ENCODE measurements at places on chromosomes 2 and 18.

DNA sequence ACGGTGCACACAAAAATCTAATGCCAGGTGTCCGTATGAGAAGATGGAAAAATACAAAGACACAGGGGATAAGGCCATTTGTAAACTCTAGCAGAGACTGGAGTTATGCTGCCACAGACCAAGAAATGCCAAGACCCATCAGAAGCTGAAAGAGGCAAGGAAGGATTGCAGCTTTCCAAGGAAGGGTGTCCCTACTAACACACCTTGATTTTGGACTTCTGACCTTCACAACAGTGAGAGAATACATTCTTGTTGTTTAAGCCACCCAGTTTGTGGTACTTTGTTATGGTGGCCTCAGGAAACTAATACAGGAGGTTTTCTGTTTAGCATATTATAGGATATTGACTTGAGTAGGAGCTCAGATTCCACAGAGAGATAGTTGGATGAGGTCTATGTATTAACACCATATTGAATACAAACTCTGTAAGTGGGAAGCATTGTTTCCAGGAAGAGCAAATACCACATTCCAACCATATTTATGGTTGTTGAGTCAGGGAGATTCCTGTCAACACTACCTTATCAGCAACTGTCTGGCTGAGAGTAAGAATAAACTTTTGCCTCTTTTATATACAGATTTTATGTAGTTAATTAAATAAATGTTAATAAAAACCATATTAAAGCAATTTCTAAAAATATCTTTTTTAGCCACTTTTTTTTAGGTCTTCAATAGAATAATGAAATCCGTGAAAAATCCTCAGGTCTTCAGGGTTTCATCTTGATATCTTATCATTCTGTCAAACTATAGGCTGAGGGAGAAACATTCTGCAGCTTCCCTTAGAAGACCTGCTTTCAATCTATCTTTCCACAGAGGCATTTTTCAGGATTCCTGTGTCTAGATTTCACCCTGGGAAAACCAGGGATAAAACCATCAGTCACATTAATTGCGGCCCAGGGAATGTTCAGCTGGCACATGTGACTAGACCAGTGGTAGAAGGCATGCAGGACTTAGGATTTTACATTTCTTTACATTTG is 35.4 kb upstream of the HNMT start:
- no peak for DNase-seq

- DNase-seq, result no peak
These were observed 131.6 kb upstream of the MSH6 start for GRCh38 chr2:47651296-47651695.

GRCh38 chr2:17933256-17933655 is 54.8 kb downstream of the KCNS3 start:
- DNase-seq, result no peak

- no peak for DNase-seq
These were observed 320.1 kb downstream of the GBX2 start for GRCh38 chr2:235848055-235848454.

DNA sequence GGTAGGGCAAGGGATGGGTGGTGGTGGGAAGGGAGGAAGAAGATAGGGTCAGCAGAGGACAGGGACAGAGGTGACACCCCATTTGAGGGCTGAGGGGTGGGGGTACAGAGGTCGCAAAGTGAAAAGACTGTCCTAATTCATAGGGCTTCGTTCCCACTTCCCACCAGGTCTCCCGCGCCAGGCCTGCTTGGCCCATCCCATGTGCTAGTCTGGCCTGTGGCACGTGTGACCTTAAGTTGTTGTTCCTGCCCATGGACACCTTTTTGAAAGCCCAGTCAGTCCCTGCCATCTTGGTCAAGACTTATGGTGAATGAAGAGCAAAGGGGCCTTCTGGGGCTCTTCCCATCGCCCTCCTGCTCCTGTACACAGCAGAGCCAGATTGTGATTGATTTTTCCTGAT is 46.2 kb downstream of the TGOLN2 start:
- DNase-seq, result no peak

- no peak for DNase-seq
These were observed 44.8 kb downstream of the RMP24 start for GRCh38 chr18:36017232-36017631.

DNA sequence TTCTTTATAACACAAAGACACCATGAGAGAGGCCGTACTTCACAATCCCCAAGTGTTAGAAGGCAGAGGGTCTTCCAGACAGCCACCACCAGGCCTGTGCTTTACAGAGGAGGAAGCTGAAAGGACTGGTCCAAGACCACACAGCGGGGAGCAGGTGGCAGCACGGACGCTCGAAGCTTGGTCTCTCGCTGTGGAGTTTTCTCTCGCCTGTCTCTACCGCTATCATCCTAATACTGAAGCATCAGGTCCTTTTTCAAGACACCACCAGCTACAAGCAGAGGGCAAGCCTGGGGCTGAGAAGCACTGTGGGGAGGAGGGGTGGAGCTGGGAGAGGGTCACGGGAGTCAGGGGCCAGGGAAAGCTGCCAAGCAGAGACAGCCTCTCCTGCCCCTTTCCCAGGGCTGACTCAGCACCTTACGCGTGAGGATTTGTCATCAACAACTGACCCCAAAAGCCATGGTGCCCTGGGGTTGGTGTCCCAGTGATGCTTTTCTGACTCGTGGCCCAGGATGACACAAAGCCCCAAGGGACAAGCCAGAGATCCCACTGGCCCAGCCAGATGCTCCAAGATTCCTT is 31.9 kb upstream of the FOSL2 start:
- no peak for DNase-seq

DNA sequence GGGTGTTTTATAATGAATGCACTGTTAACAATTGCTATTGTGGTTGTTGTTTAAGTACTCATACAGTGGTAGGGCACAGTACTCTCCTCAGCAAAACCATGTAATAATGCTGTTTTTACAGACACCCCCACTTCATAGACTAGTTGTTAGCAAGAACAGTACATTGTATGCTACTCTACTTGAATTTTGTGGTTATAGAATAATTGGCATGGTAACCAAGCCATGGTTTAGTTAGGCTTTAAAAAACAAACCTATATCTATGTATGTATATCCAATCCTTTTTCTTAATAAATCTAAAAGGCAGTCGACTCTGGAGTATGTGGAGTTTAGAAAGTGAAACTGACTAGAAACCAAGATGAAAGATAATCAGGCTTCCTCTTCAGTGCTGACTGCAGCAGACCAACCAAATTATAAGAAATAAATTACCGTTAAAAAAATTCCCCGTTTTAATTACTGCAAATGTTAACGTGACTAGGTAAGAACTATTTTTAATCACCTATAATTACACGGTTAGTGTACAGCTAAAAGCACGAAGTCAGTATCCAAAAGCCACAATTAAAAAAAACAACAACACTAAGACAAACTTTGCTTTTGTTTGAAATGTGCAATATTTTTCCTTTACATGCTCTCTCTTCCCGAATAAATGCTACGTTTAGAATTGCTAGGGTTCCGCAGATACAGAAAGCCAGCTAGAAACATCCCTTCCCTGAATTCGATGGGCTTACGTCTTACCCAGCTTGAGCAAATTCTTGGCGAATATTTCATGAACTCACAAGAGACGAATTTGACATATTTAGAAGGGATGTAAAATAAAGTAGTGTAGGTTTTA is 113.3 kb upstream of the SERTAD2 start:
- DNase-seq, result no peak

DNA sequence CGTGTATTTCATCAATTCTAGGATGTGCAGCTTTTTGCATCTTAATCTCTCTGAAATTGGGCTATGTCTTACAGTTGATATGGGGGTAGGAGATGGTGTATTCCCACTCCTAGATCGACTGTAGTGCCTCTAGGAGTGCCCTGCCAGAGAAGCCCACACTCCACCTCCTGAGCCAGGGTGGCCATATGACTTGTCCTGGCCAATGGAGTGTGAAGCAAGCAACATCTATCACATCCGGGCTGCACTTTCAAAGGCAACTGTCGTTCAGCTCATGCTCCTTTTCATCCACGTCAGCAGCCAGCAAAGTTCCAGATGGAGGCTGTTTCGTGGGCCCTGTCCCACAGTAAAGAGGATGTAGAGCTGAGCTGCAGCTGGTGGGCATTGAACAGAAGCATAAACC is 149.4 kb upstream of the SLC1A4 start:
- DNase-seq, result no peak

DNA sequence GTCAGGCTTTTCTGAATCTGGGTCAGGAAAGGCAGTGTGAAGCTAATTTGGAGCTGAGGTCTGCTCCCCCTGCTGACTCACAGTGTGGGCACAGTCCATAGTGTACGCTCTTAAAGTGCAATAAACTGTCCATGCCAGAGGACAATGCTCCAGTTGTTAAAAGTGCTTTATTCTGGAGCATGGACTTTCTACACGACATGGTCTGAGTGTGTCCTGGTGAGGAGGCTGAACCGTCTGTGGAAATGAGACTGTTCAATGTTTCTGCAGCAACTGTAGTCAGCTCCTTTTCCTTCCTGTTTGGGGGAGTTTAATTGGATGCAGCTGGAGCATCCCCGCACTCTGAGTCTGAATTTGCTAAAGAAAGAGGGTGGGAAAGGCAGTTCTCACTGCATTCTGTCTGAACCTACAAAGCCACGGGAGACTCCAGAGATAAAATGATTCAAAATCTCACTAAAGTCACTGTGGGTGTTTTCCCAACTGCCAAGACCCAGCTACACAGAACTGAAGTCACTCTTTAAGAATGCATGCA is 110.2 kb upstream of the TRIB2 start:
- no peak for DNase-seq

GRCh38 chr2:177098001-177098613 is 114.5 kb upstream of the HNRNPA3 start:
- DNase-seq, result no peak

DNA sequence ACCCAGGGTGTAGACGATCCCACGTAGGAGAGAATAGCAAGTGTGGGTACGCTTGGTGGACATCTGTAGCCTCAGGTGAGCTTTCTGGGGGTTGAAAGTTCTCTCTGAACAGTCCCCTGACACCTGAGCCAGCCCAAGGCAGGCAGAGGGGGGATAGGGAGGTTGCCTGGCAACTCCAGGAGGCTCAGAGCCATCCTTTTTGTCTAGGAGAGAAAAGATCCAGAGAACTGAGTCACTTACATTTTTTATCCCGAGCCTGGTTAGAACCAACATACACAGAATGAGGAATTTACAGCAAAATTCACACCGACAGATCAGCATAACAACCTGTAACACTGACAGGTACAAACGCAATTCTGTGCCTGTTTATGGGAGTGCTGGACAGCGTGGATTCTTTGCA is 113.2 kb downstream of the SH3BP4 start:
- no peak for DNase-seq

Measured in ecto neural progenitor cell (in vitro differentiated cells).